Naive B cell (primary cell): ENCODE measurements at places on chromosomes 16 and 17.
A peak's percentile ranks its signal among the peaks of the same experiment; 100 is the strongest.

DNA sequence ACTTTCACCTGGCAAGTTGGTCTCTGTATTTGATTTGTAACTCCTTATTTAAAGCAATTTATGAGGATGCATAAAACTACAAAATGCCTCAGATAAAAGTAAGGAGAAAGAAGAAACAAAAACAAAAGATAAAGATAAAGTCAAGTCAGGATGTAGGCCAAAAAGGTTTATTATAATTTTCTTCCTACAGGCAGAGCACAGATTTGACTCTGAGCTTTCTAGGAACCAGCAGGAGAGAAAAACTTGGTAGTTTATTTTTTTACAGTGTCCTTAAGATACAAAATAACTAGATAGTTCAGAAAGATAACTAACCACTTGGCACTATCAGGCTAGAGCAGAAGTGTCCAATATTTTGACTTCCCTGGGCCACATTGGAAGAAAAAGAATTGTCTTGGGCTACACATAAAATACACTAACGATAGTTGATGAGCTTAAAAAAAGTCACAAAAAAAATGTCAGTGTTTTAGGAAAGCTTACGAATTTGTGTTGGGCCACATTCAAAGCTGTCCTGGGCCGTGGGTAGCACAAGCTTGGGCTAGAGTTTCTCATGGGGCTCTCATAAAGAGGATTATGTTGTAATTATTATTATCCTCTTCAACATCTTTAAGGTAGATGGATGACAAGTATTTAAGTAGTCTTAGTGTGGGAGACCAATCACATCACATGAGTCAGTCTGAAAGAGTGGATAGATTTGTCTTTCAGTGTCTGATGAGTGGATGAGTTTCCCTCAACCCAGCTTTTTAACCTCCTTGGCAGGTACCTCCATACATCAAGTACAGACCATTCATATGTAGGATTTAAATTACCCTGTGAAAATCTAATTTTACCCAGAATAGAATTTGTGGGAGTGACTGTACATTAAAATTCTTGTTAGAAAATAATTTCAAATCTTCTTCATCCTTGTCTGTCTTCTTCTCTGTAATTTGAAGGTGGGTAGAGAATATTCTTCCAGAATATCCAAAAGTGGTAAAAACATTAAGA, 17.0 kb downstream of the PAFAH1B1 start:
- peaks cover 29% of the 10 kb centered on the region for H3K4me1 ChIP-seq
- no peak overlapping the region for H3K4me3 ChIP-seq
- no peaks in the 10 kb centered on the region for H3K27me3 ChIP-seq
- peak overlapping the region; percentile 39 for H3K27ac ChIP-seq

GRCh38 chr16:3158026-3158509, 23.2 kb downstream of the ZNF213 start:
- H3K27ac ChIP-seq: peak overlapping the region; percentile 99
- peaks cover 25% of the 10 kb centered on the region for H3K4me1 ChIP-seq
- peaks cover 4% of the 10 kb centered on the region for H3K36me3 ChIP-seq
- H3K4me3 ChIP-seq: peak overlapping the region; percentile 94
- no peak for DNase-seq

DNA sequence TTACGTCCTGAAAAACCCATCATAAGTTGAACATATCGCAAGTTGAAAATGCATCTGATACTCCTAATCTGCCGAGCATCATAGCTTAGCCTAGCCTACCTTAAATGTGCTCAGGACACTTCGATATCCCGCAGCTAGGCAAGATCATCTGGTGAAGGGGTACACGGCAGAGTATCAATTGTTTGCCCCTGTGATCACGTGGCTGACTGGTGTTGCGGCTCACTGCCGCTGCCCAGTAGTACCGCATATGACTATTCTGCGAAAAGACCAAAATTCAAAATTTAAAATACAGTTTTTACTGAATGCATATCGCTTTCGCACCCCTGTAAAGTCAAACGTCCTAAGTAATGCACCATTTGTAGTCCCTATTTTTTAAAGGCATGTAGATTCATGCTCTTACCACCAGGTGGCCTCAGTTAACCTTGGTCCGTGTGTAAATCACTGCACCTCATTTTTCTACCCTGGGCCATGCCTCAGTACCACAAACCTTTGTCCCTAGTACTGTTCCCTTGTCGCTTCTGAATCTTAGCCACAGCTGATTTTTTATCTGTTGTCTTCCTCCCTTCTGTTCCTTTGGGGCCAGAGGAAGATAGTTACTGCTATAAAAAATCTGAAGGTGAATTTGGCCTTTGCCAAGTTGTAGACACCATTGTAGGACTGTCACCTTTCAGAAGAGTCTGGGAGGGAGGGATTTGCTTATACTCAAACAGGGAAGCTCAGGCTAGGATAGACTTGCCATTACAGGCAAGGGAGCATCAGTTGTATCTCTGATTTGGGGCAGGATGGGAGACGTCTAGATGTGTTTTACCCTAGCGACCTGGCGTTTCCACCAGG, 34.4 kb downstream of the WWP2 start:
- H3K4me1 ChIP-seq: peaks cover 12% of the 10 kb centered on the region
- no peak overlapping the region for H3K4me3 ChIP-seq
- peak; percentile 40 for DNase-seq

DNA sequence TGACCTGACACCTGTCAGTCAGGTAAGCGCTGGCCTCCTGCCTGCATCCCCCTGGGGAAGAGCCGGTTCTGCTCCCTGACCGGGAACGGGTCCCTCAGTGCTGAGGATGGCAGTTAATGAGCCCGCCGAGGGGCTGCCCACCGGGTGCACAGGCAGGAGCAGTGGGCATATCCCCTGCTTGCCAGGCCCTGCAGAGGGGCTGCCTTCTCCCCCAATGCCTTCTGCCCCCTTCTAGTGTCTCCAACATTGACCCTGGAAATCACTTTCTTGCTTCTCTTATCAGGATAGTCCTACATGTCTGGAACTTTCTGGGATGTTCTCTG, 388.5 kb downstream of the SEC14L1 start:
- H3K27ac ChIP-seq: no peak overlapping the region
- H3K27me3 ChIP-seq: peaks cover 63% of the 10 kb centered on the region
- H3K4me1 ChIP-seq: peaks cover 17% of the 10 kb centered on the region
- peak overlapping the region; percentile 35 for H3K4me3 ChIP-seq
- H3K36me3 ChIP-seq: no peaks in the 10 kb centered on the region

DNA sequence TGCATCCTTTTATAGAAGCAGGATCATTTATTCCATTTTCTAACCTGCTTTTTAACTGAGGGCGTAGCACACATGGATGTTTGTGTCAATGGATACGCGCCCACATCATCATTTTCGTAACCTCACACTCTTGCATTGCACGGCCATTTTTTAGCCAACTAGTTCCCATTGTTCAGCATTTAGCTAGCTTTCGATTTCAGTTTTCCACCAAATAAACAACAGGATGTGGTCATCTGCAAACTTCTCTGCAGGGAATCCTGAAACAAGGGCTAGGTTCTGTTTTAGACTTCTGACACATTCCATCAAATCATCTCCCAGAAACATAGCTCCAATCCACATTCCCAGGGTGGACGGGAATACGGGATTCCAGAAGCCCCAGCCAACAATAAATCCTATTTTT, 6.4 kb downstream of the CYB561 start:
- no peak for DNase-seq
- no peaks in the 10 kb centered on the region for H3K36me3 ChIP-seq
- H3K4me1 ChIP-seq: peaks cover 30% of the 10 kb centered on the region
- peaks cover 23% of the 10 kb centered on the region for H3K27me3 ChIP-seq
- H3K4me3 ChIP-seq: peak overlapping the region; percentile 4

DNA sequence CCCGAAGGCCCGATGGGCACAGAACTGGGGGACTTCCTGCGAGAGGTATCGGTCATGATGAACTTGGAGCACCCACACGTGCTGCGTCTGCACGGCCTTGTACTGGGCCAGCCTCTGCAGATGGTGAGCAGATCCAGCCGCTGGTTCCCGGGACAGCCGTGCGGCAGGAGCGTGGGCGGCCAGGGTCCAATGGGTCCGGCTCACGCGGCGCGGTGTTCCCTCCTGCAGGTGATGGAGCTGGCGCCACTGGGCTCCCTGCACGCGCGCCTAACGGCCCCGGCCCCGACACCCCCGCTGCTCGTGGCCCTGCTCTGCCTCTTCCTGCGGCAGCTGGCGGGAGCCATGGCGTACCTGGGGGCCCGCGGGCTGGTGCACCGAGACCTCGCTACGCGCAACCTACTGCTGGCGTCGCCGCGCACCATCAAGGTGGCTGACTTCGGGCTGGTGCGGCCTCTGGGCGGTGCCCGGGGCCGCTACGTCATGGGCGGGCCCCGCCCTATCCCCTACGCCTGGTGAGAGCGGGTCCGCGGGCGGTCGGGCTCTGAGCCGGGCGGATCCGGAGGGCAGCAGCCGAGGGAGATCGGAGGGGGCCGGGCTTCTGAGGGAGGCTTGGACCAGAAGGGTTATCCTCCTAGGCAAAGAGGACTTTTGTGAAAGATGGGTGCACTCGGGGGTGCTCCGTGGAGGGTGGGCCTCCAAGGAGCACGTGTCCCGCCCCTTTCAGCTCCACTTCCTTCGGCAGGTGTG, 3.0 kb downstream of the TNK1 start:
- H3K4me1 ChIP-seq: peaks cover 15% of the 10 kb centered on the region
- DNase-seq: peak; percentile 81
- peak overlapping the region; percentile 76 for H3K4me3 ChIP-seq
- peaks cover 33% of the 10 kb centered on the region for H3K27me3 ChIP-seq

- H3K27ac ChIP-seq: peak overlapping the region; percentile 92
- peaks cover 4% of the 10 kb centered on the region for H3K36me3 ChIP-seq
- DNase-seq: no peak
- H3K27me3 ChIP-seq: no peaks in the 10 kb centered on the region
These were observed 30.1 kb downstream of the PRKCB start for GRCh38 chr16:23865853-23866252.

DNA sequence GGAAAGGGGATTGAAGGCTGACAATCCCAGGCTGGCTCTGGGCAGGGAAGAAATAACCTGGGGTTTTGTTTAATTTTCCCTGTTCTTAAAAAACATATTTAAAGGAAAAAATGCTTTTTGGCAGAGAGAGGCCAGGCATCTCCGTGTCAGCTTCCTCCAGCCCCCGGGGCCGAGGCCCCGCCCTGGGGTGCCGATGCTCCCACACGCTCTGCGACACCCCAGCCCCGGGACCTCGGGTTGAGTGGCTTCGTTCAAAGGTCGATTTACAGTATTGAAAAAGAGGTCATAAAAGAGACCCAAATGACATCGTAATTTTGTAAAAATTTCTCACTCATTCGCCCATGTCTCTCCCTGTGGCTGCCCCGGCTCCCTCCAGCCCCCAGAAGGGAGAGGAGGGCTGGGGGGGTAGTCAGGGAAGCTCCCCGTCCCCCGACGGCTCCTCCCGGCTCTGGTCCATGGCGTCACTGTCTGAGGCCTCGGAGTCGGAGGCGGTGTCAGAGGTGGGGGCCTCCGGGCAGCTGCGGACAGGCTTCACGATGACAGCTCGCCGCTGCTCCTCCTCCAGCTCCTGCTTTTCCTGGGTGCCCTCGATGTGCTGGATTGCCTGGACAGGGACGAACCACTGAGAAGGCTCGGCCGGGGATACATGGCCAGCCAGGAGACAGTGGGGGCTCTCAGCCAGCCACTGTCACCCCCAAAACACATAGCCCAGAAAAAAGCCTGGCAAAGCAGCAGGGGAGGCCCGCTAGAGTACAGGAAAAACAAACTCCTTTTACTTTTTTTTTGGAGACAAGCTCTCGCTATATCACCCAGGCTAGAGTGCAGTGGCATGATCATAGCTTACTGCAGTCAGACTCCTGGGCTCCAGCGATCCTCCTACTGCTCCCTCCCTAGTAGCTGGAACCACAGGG, 14.9 kb downstream of the TFAP4 start:
- no peak overlapping the region for H3K27ac ChIP-seq
- H3K27me3 ChIP-seq: no peaks in the 10 kb centered on the region
- peaks cover 10% of the 10 kb centered on the region for H3K4me1 ChIP-seq
- no peaks in the 10 kb centered on the region for H3K36me3 ChIP-seq

- H3K36me3 ChIP-seq: no peaks in the 10 kb centered on the region
- no peaks in the 10 kb centered on the region for H3K27me3 ChIP-seq
- no peak overlapping the region for H3K4me3 ChIP-seq
- no peak for DNase-seq
- no peaks in the 10 kb centered on the region for H3K4me1 ChIP-seq
- no peak overlapping the region for H3K27ac ChIP-seq
These were observed 985.7 kb downstream of the CDH8 start for GRCh38 chr16:61050547-61050946.

DNA sequence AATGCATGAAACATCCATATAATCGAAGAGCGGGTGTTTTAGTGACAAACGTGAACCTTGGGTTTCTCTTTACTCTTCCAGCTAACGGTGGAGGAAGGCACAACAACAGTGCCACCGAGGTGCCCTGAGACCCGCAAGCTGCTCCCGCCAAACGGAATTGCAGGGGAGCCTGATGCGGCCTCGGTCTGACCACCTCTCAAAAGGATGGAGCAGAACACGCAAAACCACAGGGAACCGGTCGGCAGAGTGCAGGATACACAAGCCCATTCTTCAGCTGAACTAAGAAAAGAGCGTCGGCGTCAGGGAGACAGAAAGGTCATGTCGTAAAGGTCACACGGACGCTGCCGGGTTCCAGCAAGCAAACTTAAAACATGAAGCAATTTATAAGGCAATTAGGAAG, 109.5 kb upstream of the ZNF750 start:
- peaks cover 42% of the 10 kb centered on the region for H3K36me3 ChIP-seq
- no peak overlapping the region for H3K4me3 ChIP-seq
- H3K27me3 ChIP-seq: no peaks in the 10 kb centered on the region
- DNase-seq: no peak

DNA sequence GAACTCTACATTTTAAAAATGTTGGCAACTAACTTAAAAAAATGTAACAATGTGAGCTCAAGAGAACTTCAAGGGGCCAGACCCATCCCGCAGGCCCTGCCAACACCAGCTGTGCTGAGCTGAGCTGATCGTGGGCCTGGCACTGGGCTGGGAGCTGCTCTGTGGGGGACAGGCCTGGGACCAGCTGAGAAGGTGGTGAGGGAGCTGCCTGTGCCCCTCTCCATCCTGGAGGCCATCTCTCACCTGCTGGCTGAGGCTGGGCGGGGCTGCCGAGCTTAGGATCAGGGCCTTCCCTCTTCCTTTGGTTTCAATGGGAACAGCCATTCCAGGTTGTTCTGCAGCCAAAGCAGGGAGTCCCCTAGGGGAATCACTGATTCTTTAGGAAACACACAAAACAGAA, 58.2 kb downstream of the IL21R start:
- H3K27me3 ChIP-seq: no peaks in the 10 kb centered on the region
- H3K4me3 ChIP-seq: no peak overlapping the region
- no peak for DNase-seq

- no peak overlapping the region for H3K27ac ChIP-seq
- no peaks in the 10 kb centered on the region for H3K36me3 ChIP-seq
- H3K4me1 ChIP-seq: no peaks in the 10 kb centered on the region
These were observed 47.5 kb downstream of the SLC6A2 start for GRCh38 chr16:55703003-55704001.

GRCh38 chr17:45306623-45307022, 10.2 kb downstream of the MAP3K14 start:
- H3K4me3 ChIP-seq: no peak overlapping the region
- no peak for DNase-seq
- H3K27me3 ChIP-seq: no peaks in the 10 kb centered on the region

GRCh38 chr16:79381603-79382042, 218.9 kb downstream of the MAF start:
- H3K4me3 ChIP-seq: peak overlapping the region; percentile 59
- peaks cover 31% of the 10 kb centered on the region for H3K27me3 ChIP-seq
- no peak for DNase-seq

- H3K4me1 ChIP-seq: peaks cover 3% of the 10 kb centered on the region
- no peak overlapping the region for H3K4me3 ChIP-seq
- DNase-seq: no peak
- no peaks in the 10 kb centered on the region for H3K27me3 ChIP-seq
- no peak overlapping the region for H3K27ac ChIP-seq
- H3K36me3 ChIP-seq: peaks cover 34% of the 10 kb centered on the region
These were observed 53.6 kb downstream of the NUP88 start for GRCh38 chr17:5365831-5366230.
